Progenitor cell of endocrine pancreas (in vitro differentiated cells): ENCODE measurements at places on chromosomes 7 and 10. TPM values are rescaled to one million over a fixed set of nuclear protein-coding genes. Genes with fewer than 3 reads are reported as not detected.

Gene LIPJ
- total RNA-seq: not detected in 2 replicates

DNA sequence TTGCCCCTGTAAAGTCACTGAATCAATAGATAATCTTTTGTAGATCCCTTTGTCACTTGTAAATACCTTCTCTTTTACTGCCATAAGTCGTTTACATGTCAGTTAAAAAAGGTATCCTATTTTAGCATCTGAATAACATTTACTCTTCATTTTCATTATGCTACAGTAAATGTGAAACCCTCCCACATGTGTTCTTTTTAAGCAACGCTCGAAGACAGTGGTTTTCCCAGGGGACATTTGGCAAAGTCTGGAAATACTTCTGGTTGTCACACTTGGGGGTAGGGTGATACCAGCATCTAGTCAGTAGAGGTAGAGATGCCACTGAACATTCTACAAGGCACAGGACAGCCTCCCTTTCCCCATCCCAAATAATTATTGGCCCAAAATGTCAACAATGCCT lies 23.7 kb downstream of the ATAD1 start:
- no peak for DNase-seq

Gene SCIN
- 0.10 and 0.47 TPM in 2 replicates for total RNA-seq

- no peak for DNase-seq
Observed at GRCh38 chr7:136501151-136501550, 367.3 kb upstream of the CHRM2 start.

- no peak for DNase-seq
Observed at GRCh38 chr7:157684909-157685429, 348.2 kb downstream of the DNAJB6 start.
